Glutamatergic neuron (in vitro differentiated cells): ENCODE measurements at places on chromosomes 5 and 9. TPM values are rescaled to one million over a fixed set of nuclear protein-coding genes. Genes with fewer than 3 reads are reported as not detected.

GRCh38 chr9:135574943-135575342 is 13.4 kb downstream of the PAEP start:
- peaks cover 2% of the 10 kb centered on the region for H3K27me3 ChIP-seq
- H3K4me1 ChIP-seq = no peaks in the 10 kb centered on the region
- no peak overlapping the region for H3K4me3 ChIP-seq
- no peaks in the 10 kb centered on the region for H3K36me3 ChIP-seq
- no peak for DNase-seq

DNA sequence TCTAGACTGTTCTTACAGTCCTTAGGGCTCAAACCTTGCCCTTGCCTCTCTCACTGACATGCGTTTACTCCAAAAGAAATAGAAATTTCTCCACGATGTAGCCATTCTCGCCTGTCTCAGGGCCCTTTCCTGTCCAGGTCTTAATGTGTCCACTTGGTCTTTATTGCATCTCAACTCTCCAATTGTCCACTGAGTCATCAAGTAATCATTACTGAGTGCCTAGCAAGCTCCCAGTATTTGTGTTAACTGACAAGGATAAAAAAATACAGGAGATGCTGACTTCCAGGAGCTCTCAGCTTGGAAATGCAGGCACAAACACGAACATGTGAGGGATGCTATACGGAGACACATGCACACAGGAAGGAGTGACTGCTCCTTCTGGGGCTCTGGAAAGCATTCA is 147.3 kb downstream of the ARSB start:
- H3K36me3 ChIP-seq = peaks cover 4% of the 10 kb centered on the region
- no peak overlapping the region for H3K4me3 ChIP-seq
- no peak overlapping the region for H3K27ac ChIP-seq
- DNase-seq = no peak
- no peaks in the 10 kb centered on the region for H3K27me3 ChIP-seq

- no peaks in the 10 kb centered on the region for H3K27me3 ChIP-seq
- peaks cover 18% of the 10 kb centered on the region for H3K4me1 ChIP-seq
- no peak overlapping the region for H3K4me3 ChIP-seq
- H3K27ac ChIP-seq = no peak overlapping the region
- DNase-seq = no peak
These were observed 28.7 kb downstream of the LARP1 start for GRCh38 chr5:154783774-154784460.

GRCh38 chr9:89814340-89815040 is 209.7 kb downstream of the GADD45G start:
- peaks cover 11% of the 10 kb centered on the region for H3K27me3 ChIP-seq
- H3K4me3 ChIP-seq = no peak overlapping the region

GRCh38 chr5:180133971-180134508 is 62.5 kb upstream of the RNF130 start:
- peaks cover 19% of the 10 kb centered on the region for H3K4me1 ChIP-seq
- no peaks in the 10 kb centered on the region for H3K36me3 ChIP-seq

- no peak overlapping the region for H3K4me3 ChIP-seq
- no peak for DNase-seq
- peaks cover 2% of the 10 kb centered on the region for H3K4me1 ChIP-seq
- no peaks in the 10 kb centered on the region for H3K36me3 ChIP-seq
These were observed 26.2 kb upstream of the GLRX start for GRCh38 chr5:95848701-95849100.

ENTREP1 gene
- 1.0 TPM for total RNA-seq

DNA sequence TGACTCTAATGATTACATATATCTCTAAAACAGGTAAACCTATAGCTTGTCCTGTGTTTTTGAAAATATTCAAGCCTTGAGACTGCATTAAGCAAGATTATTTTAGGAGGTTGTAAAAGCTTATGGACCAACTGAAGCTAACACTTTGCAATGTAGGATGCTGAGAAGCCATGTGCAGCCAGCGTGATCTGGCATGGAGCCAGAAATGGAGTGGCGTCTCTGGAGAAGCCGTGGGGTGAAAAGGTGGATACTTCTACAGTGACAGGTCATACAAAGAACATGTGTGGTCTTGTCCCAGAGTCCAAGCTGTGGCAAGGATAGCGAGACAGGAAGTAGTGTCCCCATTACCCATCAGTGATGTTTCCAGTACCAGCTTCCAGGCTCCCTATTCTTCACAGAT is 100.8 kb upstream of the CD180 start:
- no peaks in the 10 kb centered on the region for H3K27me3 ChIP-seq
- no peak overlapping the region for H3K27ac ChIP-seq
- DNase-seq = no peak
- no peaks in the 10 kb centered on the region for H3K4me1 ChIP-seq
- no peak overlapping the region for H3K4me3 ChIP-seq

GRCh38 chr5:3336666-3337065 is 259.0 kb upstream of the IRX1 start:
- no peaks in the 10 kb centered on the region for H3K36me3 ChIP-seq
- peaks cover 4% of the 10 kb centered on the region for H3K27me3 ChIP-seq
- no peak overlapping the region for H3K27ac ChIP-seq
- H3K4me1 ChIP-seq = no peaks in the 10 kb centered on the region
- DNase-seq = no peak

- H3K4me3 ChIP-seq = no peak overlapping the region
- peaks cover 5% of the 10 kb centered on the region for H3K27me3 ChIP-seq
- peaks cover 37% of the 10 kb centered on the region for H3K4me1 ChIP-seq
- peaks cover 16% of the 10 kb centered on the region for H3K36me3 ChIP-seq
These were observed 60.2 kb downstream of the DCP2 start for GRCh38 chr5:113036826-113037225.

DNA sequence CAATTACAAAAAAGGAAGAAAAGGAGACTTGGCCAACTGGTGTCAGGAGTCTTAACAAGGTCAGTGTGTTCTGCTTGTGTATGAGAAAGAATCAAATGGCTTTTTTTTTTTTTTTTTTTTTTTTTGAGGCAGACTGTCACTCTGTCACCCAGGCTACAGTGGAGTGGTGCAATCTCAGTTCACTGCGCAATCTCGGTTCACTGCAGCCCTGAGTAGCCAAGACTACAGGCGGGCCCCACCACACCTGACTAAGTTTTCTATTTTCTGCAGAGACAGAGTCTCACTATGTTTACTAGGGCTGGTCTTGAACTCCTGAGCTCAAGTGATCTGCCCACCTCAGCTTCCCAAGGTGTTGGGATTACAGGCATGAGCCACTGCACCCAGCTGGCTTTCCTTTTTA is 3.1 kb upstream of the IL7R start:
- no peak overlapping the region for H3K27ac ChIP-seq
- H3K4me1 ChIP-seq = no peaks in the 10 kb centered on the region
- no peaks in the 10 kb centered on the region for H3K36me3 ChIP-seq
- no peaks in the 10 kb centered on the region for H3K27me3 ChIP-seq
- H3K4me3 ChIP-seq = no peak overlapping the region

DNA sequence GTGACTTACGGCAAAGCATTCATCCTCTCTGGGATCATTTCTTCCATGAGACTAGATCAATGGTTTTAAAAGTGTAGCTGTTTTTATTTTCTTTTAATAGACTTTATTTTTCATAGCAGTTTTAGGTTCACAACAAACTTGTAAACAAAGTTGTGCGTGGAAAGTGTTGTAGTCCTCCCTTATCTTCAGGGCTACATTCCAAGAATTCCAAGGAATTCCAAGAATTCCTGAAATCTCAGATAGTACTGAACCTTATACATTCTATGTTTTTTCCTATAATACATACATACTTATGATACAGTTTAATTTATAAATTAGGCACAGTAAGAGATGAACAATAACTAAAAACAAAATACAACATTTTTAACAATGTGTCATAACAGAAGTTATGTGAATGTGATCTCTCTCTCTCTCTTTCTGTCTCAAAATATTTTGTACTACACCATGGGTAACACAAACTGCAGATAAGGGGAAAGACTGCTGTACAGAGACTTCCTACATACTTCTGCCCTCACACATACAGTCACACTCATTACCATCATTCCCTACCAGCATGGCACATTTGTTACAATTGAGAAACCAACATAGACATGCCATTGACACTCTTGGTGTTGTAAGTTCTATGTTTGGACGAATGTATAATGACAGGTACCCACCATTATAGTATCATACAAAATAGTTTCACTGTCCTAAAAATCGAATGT is 1933.2 kb upstream of the WWC1 start:
- no peaks in the 10 kb centered on the region for H3K36me3 ChIP-seq
- H3K27me3 ChIP-seq = no peaks in the 10 kb centered on the region
- no peak for DNase-seq
- H3K4me1 ChIP-seq = peaks cover 13% of the 10 kb centered on the region

ADAMTSL2 gene
- total RNA-seq = 1.3 TPM
